Urinary bladder (tissue), 4 donors: ENCODE measurements at places on chromosomes 5 and 9. TPM values are rescaled to one million over a fixed set of nuclear protein-coding genes. Genes with fewer than 3 reads are reported as not detected.

- no peak for DNase-seq
Measured at GRCh38 chr9:109519366-109519765, 21.3 kb upstream of the PTPN3 start.

DNA sequence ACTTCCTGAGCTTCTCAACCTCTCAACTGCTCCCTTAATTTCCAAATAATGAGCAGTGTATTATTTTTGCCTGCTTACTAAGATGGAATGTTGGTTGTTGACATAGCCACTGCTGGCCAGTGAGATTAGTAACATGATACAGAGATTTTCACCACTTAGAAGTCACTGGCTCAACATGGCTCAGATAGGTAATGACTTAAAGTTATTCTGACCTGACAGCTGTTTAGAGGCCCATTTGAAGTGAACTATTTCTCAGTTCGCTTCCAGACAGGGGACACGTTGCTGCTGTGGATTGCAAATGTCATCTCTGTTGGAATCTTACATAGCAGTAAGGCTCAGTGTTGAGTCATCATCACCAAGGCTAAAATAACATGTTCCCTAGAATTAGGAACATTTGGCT, 490.2 kb downstream of the TLE4 start:
- no peak for DNase-seq

GRCh38 chr5:37714756-37715155, 125.1 kb downstream of the GDNF start:
- DNase-seq, result no peak

GRCh38 chr5:138180183-138180782, 1.4 kb downstream of the KIF20A start:
- peak; percentile 17 for DNase-seq

DNA sequence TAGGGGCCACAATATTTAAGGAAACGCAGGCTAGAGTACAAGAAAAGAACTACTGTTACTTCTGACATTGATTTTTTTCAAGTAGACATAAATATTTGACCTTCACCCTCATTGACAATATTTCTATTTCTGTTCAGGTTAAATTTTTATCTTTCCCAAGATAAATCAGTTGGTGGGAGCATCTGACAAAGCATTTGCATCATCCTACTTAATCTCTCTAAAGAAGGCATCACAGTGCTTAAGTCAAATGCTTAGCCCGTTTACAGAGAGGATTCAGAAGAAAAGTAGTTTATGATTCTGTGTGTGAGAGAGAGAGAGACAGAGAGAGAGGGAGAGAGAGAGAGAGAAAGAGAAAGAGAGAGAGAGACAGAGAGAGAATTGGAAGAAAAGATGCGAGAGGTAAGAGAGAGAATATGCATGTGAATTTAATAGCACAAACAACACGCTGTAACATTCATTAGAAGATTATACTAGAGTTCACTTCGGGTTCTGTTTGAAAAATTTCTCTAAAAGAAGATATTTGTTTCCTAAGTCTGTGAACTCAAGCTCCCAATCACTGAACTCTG, 1093.3 kb upstream of the CDH6 start:
- DNase-seq, result no peak

- no peak for DNase-seq
Measured at GRCh38 chr5:138974227-138975063, 99.3 kb upstream of the LRRTM2 start.

DNA sequence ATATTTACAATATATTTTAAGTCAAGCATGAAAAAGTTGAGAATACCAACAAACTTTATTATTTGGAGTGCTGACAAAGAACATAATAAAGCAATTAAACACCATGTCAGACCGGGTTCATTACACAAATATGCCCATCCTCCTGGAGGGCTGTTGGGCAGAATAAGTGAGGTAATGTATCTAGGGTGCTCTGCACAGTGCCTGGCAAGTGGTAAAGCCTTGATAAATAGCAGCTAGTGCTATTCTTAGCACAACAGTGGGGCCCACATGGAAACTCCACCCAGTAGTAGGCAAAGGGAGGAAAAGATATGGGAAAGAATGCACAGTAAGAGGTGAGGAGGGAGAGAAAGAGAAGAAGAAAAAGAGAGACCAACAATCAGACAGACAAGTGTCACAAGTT, 97.7 kb downstream of the SLC1A3 start:
- DNase-seq, result no peak

DNA sequence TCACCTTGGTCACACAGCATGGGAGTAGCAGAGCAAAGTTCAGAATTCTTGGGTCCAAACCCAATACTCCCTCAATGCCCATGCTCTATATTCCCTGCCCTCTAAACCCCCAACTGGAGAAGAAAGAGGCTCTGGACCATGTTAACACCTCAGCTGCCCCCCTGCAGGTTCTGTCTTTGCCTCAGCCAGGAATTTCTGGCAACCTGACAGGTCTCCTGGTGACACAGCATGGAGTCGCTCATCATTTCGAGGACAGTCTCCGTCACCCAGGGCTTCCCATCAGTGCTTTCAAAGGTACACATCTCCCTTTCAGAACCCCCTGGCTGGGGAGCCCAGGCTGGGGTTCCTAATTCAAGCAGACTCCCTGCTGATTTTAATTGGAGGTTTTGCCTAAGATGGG, 189.5 kb downstream of the BRINP1 start:
- no peak for DNase-seq

- DNase-seq, result no peak
Measured at GRCh38 chr5:169871826-169872490, 108.3 kb downstream of the INSYN2B start.

GRCh38 chr5:66647146-66647856, 51.1 kb downstream of the MAST4 start:
- DNase-seq, result no peak

DNA sequence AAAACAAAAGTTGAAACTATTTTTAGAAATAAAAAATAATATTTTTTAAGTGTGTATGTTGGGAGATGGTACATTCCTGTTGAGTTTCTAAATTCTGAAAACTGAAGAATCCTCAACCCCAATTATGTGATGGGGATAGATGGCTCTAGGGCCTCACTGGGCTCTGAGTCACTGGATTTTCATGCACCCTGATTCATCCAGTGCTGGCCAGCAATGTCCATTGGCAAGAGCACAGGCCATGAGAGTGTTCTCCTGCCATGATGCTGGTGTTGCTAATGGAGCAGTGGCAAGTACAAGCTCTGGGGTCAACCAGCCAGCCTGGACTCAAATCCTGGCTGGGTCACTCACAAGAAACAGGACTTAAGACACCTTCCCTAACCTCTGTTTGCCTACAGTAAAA, 23.3 kb downstream of the SMIM23 start:
- DNase-seq, result no peak

DNA sequence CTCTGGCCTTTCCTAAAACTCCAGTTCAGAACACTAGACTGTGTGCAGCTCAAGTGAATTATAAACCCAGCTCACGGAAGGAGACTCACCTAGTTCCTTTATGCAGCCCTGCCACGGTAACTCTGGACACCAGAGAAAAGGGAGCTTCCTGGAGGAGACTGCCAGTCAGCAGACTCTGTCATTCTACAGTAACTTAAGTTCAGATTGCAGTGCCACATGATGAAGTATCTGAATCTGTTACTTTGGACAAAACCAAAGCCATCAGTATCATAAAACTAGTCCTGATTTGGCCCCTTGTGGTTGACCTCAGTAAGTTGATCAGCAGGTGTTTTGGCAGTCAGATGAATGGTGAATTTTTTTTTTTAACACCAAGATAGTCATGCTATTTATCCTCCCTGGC, 2.7 kb downstream of the MTRR start:
- no peak for DNase-seq

DNA sequence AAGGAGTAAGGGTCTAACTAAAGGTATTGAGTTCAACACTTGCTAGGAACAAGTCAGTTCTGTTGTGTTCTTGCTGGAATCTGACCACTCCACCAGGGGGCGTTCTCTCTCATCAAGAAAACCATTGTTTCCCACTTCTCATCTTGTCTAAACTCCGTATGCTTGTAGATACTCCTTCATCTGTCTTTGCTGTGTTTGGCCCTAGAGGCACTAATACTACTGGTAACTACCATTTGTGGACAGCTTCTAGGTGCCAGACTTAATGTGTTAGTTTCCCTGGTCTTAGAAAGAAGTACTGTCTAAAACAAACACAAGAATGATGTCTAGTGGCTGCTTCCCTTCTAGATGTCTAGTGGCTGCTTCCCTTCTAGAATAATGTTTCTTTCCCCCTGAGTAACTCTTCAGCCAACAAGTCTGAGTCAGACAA, 18.7 kb upstream of the PTPDC1 start:
- no peak for DNase-seq

DNA sequence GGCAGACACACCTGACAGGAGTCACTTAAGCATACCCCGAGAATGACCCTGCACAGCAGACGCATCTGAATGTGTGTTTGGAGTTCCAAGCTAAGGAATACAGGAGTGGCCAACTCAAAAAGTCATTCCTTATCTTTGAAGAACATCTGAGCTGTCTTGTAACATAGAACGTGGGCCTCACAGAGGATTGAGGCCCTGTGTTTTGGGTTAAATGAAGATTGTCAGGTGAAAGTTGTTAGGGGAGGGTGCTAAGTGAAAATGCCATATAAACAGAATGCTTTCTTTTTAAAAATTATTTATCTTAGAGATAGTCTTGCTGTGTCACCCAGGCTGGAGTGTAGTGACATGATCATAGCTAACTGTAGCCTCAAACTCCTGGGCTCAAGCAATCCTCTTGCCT, 100.9 kb downstream of the PIK3R1 start:
- no peak for DNase-seq

GRCh38 chr9:34611811-34612787, at the start of gene RPP25L:
TSS of gene RPP25L (minus strand) at chr9:34612097. CDS start at chr9:34611296, 801 bp downstream.
- no peak for DNase-seq

DNA sequence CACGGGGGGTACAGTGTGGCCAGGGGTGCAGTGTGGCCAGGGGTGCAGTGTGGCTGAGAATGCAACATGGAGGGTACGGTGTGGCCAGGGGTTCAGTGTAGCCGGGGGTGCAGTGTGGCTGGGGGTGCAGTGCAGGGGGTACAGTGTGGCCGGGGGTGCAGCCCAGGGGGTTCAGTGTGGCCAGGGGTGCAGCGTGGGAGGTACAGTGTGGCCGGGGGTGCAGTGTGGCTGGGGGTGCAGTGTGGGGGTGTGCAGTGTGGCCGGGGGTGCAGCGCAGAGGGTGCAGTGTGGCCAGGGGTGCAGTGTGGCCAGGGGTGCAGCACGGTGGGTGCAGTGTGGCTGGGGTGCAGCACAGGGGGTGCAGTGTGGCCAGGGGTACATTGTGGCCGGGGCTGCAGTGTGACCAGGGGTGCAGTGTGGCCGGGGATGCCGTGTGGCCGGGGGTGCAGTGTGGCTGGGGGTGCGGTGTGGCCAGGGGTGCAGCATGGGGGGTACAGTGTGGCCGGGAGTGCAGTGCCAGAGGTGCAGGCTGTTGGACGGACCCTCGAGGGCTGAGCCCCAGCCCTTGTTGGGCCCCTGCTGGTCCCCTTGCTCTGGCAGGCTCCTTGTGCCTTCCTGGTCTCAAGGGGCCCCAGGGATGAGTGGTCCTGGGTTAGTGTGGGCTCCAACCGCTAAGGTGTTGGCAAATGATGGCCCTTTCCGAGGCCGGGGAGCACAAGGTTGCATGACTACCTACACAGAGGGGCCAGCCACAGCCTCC, 17.9 kb downstream of the TPPP start:
- no peak for DNase-seq

GRCh38 chr9:136653323-136654079, 9.2 kb upstream of the EGFL7 start:
- DNase-seq, result no peak

- no peak for DNase-seq
Measured at GRCh38 chr9:93679536-93680442, 103.4 kb downstream of the PHF2 start.

- no peak for DNase-seq
Measured at GRCh38 chr5:161064297-161064696, 212.3 kb upstream of the ATP10B start.

- no peak for DNase-seq
Measured at GRCh38 chr9:124820698-124821623, 32.3 kb upstream of the WDR38 start.

- DNase-seq, result no peak
Measured at GRCh38 chr9:84371737-84372136, 31.2 kb upstream of the SLC28A3 start.

DNA sequence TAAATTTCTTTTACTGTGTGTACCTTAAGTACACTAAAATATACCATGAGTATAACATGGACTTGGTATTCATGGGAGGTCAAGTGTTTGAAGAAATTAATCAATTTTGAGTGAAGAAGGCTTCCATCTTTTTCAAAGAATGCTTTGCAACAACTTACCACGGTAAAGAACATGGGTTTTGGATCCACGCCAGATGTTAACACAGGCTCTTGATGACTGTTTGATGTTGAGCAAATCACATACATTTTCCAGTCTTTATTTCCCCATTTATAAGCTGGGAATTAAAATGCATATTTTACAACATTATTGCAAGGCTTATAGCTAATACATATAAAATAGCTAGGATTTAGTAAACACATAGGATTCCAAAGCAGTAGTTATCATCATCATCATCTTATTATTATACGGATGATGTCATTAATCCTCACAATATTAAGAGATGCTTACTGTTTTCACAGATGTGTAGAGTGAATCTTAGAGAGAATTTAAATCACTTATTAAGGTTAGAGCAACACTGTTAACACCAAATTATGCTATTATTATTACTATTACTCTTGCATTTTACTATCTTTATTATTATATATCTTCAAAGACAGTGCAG, 362.0 kb downstream of the PRELID2 start:
- DNase-seq, result no peak

- no peak for DNase-seq
Measured at GRCh38 chr5:44679214-44679613, 129.5 kb upstream of the MRPS30 start.

- DNase-seq, result no peak
Measured at GRCh38 chr5:113723021-113723420, 209.5 kb downstream of the YTHDC2 start.

PCDHGA9 gene
- 3.1 TPM for polyA plus RNA-seq

PLAC8L1 gene
- polyA plus RNA-seq, result 0.27 TPM

SH3PXD2B gene
- 39.4 TPM for polyA plus RNA-seq

TCF7 gene
- polyA plus RNA-seq, result 3.9 TPM

PRDM9 gene
- not detected for polyA plus RNA-seq

SLC35D2 gene
- 19.8 TPM for polyA plus RNA-seq

MCCC2 gene
- polyA plus RNA-seq, result 22.6 TPM

PDE6A gene
- polyA plus RNA-seq, result 0.01 TPM

CRAT gene
- 70.7 TPM for polyA plus RNA-seq

FOXD4 gene
- polyA plus RNA-seq, result 0.19 TPM

CACNA1B gene
- 0.14 TPM for polyA plus RNA-seq

DDX4 gene
- not detected for polyA plus RNA-seq

SAPCD2 gene
- 0.63 TPM for polyA plus RNA-seq
